GM04504 (cell line): ENCODE measurements at places on chromosomes 7 and 10.

DNA sequence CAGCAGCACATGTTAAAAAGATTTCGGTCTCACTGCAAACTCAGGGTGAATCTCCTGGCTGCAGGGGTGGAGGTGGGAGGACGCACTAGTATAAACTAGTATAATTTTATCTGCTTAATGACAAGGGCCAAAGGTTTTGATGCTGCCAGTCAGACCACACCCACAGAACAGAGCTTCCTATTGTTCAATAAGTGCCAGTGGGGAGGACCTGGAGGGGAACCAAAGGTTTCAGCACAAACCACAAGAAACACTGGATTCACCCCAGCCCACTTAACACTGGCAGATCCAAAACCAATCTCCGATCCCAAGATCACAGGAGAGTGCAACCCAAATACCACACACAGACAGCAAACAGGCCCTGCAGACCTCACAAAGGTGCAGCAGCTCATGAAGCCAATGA, 6.6 kb downstream of the VOPP1 start:
- no peak for DNase-seq

DNA sequence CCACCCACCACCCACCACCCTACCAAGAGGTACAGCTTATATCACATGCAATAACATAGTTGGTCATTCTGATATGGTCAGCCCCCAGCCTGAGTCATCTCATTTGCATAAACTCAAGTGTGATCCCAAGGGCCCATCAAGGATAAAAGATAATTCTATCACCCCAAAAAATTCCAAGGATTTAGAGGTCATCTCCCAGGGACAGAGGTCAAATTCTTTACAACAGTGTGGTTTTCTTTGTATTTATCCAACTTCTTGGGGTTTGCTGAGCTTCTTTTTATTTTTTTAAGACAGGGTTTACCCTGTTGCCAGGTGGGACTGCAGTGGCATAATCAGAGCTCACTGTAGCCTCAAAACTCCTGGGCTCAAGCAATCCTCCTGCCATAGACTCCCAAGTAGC, 9.4 kb upstream of the GTPBP10 start:
- no peak for DNase-seq

DNA sequence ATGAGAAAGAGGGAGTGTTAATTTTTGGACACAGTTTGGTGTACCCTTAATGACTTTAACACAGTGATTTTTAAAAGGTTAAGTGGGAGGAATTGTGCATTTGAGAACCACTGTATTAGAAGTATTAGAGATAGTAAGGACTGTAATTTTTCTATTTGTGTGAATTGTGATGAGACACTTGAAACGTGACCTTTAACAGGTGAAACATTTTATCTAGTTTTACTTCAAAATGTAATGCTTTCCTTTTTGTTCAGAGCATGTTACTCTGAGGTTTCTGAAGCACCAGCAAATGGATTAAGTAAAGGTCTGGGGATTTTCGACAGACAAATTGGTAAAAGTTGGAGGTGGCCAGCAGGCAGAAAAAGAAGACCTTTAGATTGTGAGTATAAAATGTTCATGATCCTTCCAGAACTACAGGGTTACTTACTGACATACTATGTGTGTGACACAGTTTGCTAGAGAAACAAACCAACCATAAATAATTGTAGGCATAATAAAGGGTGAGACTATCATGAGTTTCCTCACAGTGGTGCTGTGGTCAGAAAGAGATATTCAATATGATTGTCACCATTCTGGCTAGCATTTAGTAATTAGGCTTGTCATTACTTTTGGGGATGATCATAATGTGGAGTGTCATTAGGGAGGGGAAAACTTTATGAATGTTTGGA, 26.1 kb downstream of the LCOR start:
- DNase-seq = no peak

- no peak for DNase-seq
These were observed 42.8 kb upstream of the AKR1C2 start for GRCh38 chr10:5046410-5046809.

GRCh38 chr7:123772652-123773051, 23.8 kb upstream of the WASL start:
- DNase-seq = no peak

- DNase-seq = no peak
These were observed 12.3 kb downstream of the NOD1 start for GRCh38 chr7:30466266-30466665.

- no peak for DNase-seq
These were observed 89.8 kb downstream of the UNCX start for GRCh38 chr7:1322240-1323110.

DNA sequence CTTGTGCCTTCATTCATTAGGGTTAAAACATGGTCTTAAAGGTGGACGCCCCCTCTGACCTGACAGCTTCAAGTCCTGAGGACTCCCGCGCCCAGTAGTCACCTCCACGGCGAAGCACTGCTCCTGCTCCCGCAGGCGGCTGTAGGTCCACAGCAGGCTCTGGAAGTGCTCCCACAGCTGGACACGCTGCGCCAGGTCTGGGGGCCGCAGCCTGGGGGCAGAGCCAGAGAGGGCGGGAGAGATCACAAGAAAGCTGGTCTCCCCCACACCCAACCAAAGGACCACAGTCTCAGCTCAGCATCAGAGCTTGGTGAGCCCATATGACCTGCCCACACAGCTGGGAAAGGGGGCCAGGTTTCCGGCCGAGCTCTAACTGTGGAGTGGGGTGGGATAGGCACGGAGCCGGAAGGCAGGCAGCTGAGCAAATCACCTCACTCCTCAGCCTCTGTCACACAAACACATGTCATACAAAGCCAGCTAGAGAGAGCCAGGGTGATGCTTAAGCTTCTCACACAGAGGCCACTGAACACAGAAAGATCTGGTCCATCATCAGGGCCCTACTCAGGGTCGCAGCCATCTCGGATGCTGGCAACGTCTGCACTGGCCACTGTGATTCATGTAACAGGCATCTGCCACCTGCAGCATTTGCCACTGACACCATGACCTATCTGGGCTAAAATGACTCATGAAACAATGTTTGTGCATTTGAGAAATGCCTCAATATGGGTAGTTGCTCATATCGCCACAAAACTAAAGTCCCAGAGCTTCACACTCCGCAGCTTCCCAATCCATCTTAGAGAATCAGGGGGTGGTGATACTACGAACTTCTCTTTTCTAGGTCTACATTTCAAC, 12.6 kb downstream of the HPS1 start:
- DNase-seq = no peak

GRCh38 chr10:131856441-131857094, 44.2 kb upstream of the PPP2R2D start:
- DNase-seq = no peak

DNA sequence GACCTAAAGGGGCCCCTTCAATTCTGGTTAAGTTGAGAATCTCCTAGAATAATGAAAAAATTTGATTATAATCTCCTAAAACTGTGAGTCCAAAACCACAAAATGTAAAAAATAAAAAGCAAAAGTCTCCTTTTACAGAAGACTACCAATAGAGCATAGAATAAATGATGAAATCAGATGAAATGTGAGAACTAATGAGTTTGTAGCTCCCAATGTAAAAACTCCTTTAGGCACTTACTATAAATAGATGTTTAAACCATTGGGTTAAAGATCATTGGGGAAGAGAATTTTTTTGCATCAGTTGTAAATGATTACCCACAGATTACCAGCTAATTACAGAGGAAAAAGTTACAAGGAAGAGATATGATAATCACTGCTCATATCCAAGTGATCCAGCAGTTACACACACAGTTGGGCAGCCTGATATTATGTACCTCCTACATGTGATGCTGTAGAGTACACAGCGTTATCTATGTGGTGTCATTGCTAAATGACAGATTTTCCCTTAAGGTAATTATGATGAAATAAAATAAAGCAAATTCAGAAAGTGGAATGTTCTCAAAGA, 282.7 kb upstream of the SEMA3D start:
- no peak for DNase-seq

GRCh38 chr7:132705146-132705545, 128.9 kb upstream of the PLXNA4 start:
- no peak for DNase-seq

DNA sequence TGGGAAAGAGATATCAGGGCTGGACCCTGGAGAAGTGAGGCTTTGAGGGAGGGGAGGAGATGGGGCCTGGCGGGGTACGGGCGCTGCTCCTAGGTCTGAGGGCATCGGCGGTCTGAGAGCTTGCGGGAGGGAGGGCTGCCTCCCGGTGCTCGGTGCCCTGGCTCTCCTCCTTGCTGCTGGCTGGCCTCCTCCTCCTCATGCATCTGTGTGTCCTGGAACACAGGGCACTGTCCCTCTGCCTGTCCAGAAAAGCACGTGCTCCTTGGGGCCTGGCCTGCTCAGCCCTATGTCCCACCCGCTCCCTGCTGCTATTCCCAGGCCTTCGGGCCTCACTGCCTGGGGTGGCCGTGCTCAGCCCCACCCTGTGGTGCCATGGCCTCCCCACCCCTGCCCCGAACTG, 166.9 kb downstream of the RNF216 start:
- DNase-seq = no peak

DNA sequence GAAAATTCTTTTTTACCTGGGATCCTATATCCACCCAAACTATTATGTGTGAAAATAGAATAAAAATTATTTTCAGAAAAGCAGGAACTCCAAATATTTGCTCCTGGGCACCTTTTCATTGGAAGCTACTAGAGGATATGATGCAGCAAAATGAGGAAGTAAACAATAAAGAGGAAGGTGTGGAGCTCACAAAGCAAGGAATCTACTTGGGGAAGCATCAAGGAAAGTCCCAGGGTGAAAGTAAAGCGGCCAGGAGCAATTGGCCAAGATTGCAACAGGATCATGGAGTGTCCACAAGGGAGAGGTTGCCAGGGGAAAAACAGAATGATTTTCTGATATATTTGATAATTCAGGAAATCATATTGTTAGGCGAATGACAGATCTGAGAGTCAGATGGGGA, 80.8 kb downstream of the CARD11 start:
- DNase-seq = no peak

GRCh38 chr7:763762-764161, 36.7 kb upstream of the PRKAR1B start:
- no peak for DNase-seq

DNA sequence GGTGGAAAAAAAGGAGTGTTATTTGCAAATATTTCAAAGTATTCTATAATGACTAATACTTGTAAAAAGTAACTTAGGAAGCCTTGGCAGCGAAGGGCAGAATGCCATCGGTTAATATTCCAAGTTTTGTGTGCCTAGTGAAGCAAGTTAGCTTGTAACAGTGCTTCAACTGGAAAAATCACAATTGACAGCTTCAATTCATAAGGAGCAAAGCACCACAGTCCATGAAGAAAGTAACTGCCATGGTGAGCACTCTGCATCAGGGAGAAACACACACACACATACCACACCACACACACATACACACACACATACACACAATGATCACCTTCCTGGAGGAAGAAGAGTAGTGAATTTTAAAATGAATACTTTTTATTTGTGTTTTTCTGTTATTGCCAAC, 298.3 kb downstream of the CNTNAP2 start:
- no peak for DNase-seq

DNA sequence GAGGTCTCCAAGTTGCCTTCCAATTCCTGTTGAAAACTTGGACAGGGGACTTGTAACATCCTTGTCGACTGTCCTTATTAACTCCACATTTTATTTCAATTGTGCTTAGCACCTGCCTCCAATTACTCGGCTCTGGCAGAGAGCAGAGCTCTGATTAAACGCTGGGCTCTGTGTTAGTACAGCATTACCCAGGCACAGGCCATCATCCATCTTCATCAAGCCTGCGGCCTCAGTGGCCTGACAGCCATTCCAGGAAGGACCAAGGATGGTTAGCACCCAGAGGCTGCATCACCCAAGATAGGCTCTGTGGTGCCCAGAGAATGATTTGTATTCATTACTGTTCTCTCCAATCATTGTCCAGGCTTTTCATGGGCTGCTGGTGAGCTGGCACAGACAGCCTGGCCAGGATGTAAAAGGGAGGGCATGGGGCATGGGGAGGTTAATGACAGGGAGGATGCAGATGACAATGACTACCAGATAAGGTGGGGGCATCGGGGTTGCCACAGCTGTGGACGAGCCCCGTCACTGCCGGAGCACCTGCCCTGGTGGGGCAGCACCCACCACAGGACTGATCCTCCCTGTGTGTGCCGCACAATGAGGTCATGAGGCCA, 123.3 kb downstream of the PTPN20 start:
- no peak for DNase-seq

DNA sequence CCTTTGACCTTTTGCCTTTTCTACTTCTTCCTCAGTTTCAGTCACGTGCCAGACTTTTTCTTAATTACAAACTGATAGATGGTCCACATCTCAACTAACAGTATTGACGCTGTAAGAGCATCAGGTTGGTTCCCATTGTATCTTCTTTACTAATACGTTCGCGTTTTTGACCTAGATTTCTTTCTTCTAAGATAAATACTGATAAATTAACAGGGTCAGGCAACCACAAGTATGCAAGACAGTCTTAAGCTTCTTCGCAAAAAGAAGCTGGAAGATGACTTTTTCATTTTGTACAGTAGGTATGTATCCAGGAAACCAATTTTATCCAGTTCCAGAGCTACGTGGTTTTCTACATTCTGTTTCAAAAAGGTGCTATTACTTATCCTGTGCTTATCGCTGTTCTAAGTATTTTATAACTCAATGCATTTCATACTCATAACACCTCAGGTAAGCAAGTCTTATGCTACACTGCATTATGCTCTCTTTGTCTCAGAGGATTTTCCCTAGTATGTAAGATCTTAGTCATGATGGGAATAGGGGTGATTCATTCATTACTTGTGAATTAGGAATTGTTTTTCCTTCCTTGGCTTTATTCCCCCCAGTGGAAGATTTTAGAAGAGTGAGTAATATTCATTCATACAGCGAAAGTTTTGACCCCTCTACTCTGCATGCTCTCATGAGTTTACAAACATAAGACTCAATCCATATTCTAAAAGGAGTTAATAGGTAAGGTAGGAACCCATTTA, 955 bp downstream of the DUS4L start:
- peak; percentile 68 for DNase-seq

- DNase-seq = peak; percentile 71
These were observed 99.6 kb upstream of the LYZL1 start for GRCh38 chr10:29189256-29189655.

DNA sequence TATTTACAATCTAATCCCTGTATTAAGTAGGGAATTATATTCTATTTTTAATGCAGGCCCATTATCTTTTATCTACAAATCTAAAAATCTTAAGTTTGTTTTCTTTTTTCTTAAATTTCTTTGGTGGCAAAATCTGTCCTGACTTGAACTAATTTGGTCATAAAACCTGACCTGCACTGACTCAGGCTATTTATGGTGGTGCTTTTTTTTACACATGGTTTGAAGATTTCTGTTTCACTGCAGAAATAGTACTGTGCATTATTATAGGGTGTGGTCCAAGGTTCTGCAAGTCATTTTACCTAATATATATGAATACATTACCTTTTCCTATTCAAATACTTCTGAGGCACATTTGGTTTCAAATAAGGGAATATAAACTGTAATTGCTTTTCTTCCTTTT, 137.0 kb downstream of the CD36 start:
- no peak for DNase-seq

- no peak for DNase-seq
These were observed 35.6 kb upstream of the XRCC2 start for GRCh38 chr7:152711444-152711944.

GRCh38 chr10:68697106-68697505, 23.9 kb upstream of the CCAR1 start:
- DNase-seq = no peak
